Umbilical cord (tissue), 2 donors: ENCODE measurements at places on chromosomes 4 and X.
A peak's percentile ranks its signal among the peaks of the same experiment; 100 is the strongest.

DNA sequence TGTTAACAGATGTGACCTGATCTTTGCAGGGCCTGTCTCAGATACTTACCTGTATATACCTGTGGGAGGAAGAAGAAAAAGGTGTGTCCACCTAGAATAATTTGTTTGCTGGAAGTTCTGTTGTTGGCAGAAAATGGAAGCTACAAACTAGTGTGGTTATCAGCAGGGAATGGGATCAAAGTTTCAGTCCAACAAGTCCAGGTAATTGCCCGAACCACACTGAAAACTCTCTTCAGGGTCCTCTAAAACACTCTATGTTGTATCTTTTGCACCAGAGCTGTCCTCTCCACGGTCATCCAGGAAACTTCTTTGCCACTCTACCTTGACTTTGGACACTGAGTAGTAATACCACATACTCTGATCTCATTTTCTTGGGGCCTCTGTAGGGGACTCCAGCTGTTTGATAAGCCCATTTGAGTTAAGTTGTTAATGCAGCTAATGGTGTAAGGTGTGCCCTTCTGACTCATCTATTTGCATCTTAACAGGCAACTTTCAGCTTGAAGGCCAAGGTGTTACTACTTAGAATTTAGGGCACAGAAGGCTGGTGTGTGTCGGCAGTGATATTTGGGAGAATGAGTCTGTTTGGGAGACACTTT is 38.7 kb upstream of the GATB start:
- DNase-seq: no peak

DNA sequence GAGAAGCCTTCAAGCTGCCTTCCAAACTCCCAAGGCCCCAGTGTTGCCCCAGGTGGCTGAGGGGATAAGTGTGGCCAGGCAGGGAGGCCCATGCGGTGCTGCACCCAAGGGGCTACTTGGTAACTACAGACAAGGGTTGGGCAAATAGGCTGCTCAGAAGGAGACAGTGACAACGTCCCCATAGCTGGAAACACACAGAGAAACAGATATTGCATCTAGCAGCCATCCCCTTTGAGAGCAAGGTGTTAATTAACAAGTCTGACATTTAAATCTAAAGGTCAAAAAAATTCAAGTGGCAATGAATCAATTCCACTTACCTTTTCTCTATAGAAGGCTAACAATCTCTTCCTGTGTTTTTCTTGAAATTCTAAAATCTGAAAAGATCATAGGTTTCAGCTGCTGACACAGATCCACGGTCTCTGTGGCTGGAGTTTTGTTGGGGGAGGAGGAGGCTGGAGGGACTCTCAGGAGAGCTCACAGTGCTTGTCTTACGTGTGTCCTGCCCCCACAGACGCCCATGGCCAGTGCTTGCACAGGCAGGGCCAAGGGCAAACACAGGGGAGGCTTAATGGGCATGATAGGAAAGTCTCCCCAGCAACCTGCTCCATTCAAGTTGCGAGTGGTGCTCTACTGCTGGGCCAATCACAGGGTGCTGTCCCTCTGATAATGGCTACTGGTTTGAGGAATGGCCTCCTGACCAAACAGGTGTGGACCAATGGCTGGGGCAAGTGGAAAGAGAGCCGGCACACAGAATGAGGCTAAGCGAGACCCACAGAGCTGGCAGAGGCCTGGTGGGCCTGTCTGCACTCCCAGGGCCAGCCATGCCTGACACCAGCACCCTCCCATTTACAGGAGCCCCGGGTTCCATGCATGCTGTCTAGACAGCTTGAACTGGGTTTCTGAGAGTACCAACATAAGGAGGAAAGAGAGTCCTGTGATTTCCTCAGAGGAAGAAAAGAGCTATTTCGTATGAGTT is 22.6 kb downstream of the RNF212 start:
- no peak for DNase-seq

DNA sequence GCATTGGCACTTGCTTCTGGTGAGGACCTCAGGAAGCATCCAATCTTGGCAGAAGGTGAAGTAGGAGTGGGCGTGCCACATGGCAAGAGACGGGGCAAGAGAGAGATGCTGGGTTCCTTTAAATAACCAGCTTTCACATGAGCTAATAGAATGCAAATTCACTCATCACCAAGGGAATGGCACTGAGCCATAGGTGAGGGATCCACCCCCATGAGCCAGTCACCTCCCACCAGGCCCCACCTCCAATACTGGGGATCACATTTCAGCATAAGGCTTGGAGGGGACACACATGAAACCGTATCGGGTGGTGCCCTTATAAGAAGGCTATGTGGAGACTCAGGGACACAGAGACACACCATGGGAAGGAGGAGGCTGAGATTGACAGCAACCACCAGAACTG is 140.0 kb upstream of the MSX1 start:
- DNase-seq: no peak

- no peak for DNase-seq
Observed at GRCh38 chr4:67680581-67681222, 20.3 kb downstream of the UBA6 start.

DNA sequence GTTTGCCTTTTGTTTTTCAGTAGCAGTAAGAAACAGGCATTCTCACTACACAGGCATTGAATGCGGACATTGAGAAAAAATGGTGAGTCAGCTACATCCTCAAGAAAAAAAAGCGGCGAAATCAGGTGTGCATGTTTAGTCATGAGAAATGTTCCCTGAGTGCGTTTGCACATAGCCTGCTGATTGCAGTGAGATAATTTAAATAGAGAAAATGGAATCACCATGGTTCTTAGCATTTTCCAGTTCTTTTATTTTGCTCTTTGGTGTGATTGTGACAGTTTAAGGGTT is 54.1 kb upstream of the CLDN34 start:
- no peak for DNase-seq

- DNase-seq: no peak
Observed at GRCh38 chrX:12890467-12890866, 16.0 kb upstream of the TLR8 start.

- DNase-seq: no peak
Observed at GRCh38 chrX:84155938-84156337, 32.1 kb downstream of the RPS6KA6 start.

- DNase-seq: peak; percentile 11
Observed at GRCh38 chrX:24542756-24543155, 77.7 kb downstream of the PDK3 start.

- no peak for DNase-seq
Observed at GRCh38 chr4:7366180-7366945, 68.4 kb downstream of the PSAPL1 start.

DNA sequence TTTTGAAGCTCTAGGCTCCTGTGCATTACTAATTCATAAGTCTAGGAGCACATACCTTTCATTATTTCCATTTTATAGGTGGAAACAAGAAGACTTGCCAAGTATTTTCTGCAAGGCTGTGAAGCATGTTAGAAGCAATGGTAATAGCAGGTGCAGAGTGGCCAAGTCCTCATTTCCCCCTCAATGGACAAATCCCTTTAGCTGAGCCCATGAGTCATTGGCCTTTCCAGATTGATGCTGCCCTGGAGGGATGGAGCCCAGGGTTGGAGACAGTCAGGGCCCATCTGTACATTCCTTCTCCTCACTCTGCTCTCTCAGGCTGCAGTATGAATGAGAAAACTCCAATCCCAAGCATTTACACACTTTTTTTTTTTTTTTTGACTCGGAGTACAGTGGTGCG is 6.6 kb downstream of the MGST2 start:
- DNase-seq: no peak

GRCh38 chrX:151816934-151817333 is 82.4 kb downstream of the CNGA2 start:
- peak; percentile 37 for DNase-seq

DNA sequence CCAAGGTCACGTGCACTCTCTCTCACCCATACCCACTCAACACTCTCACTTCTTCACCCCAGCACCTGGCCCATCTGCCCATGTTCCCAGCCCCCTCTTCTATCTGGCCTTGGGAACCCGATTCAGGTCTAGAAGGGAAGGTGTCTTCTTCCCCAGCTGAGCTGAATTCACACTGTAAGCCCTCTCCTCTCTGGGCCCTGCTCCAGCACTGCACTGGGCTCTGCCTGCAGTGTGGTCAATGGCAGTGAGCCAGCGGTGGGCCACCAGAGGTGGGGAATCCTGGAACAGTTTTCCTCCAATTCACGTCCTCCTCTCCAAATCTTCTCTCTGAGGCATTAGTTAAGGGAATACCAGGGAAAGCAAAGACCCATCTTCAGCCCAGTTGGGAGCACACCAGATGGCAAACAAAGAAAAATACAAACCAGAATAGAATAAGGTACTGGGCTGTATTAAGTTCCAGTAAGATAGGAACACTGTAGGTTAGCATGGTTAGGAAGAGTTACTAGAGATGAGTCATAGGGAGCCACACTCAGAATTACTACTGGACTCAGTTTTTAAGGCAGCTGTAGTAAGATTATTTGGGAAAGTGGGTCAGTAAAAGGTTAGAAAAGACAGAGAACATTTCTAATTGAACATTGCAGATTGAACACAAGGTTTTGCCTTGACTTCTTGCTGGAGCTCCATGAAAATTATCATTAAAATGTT is 5.0 kb downstream of the AWAT2 start:
- no peak for DNase-seq
